ENCODE measurements at places on chromosomes 2 and 18.

DNA sequence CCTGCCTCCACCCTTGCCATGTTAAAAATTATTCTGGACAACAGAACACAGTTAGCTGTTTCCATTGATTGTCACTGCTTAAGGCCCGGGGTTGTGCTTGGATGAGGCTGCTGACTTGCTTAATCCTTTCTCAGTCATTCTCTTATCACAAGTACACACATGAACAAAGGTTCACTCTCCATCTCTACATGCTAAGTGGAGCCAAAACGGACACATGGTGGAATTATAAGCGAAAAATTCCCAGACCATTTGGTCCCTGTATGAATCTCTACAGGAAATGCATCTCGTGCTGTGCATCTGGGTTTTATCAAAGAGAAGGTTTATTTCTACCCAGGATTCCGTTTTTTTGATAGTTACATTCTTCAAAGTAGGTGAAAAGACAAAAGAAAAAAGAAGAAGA lies 177.5 kb upstream of the ETAA1 start:
- DNase-seq = no peak

DNA sequence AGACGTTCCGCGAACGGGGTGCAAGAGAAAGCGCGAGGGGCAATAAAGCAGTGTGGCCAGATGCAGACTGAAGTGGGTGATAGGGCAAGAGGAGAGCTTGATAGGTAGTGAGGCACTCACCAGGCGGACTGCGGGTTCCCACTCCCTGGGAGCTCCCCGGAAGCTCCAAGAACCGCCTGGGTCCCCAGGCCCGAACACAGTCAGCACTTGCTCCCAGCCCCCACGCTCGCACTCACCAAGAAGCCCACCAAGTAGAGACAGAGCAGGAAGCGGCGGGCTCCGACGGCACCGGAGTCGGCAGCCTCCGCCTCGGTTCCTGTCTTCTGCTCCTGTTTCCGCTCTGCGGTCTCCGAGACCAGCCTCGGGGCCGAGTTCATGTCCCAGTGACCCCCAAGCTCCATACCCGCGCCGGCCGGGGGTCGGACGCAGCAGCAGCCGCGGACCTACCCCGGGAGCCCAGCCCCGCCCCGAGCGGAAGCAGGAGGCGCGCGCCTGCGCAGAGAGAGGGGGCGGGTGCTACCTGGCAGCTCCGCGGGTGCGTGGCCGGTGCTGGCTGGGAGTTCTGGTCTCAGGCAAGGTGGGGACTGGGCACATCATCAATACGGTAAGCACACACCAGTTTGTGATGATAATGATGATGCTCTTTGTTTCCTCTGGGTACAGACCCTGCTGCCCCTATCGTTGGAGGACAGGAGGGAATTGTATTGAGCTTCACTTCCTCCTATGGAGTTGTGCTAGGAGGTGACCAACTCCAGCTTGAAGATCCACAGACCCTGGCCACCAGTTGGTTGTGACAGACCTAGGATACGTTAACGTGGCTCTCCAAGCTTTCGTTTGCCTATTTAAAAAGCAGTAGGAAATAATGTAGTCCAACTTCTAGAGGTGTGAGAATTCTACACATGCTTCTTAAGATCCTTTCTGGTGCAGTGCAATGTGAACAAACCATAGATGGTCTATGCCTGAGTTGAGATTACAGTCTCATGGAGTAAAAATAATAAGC lies 25.1 kb upstream of the TMEM182 start:
- peak; percentile 70 for DNase-seq

GRCh38 chr2:97718051-97718882 lies 4.9 kb downstream of the ZAP70 start:
- peak; percentile 81 for DNase-seq

- DNase-seq = peak; percentile 1
These were observed 118.5 kb upstream of the ALPP start for GRCh38 chr2:232260075-232260474.

DNA sequence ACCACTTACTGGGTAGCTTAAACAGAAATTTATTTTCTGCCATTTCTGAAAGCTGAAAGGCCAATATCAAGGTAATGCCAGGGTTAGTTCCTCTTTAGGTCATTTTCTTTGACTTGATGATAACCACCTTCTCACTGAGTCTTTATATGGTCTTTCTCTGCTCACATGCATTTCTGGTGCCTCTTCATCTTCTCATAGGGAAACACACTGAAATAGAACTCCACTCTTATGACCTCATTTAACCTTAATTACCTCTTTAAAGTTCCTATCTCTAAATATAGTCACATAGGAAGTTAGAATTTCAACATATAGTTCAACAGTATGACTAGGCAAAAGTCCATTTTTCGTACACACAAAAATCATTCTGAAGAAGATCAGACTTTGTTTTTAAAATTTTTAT lies 616.8 kb upstream of the VRK2 start:
- peak; percentile 41 for DNase-seq

- DNase-seq = no peak
These were observed 32.0 kb upstream of the INHBB start for GRCh38 chr2:120313695-120314615.

DNA sequence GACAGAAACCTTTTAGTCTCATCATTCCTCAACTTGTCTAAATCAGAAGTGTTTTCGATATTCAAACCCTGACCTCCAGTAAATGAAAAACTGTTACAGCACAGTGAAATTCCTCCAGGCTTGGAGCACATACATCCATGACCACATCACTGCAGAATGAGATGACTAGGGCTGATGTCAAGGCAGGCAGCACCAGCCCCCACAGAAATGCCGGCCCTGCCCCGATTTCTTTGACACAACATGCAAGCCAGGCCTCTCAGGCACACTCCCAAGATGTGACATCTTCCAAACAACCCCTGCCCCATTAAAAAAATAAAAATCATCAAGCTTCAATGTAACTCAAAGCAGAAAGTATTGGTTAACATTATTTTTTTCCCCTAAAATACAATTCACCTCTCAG lies 103.3 kb downstream of the CTAGE1 start:
- no peak for DNase-seq

GRCh38 chr18:57957210-57957609 lies 86.8 kb upstream of the NEDD4L start:
- DNase-seq = peak; percentile 2

DNA sequence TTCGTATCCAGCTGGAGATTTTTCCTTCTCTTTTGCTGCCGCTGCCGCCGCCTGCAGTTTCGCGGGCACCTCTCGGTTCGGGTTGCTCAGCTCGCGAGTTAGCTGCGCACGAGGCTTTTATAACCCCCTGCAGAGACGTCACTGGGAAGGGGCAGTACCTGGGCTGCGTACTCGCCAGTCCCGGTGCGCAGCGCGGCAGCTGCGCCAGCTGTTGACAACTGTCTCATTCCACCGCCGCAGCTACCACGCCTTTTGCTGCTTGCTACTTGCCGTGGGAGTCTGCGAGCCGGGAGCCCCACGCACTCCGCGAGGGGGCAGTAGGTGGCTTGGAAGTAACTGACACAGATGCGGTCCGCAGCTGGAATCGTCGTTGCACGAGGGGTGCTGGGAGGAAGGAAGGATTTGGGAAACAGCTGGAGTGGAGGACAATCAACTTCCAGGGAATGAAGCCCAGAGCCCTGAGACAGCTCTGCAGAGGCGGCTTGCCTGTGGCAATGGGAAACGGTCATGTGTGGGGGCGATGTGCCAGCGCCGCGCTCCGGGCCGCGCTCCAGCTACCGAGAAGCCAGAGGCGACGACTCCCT lies at the start of gene TACR1:
TACR1 (minus strand) TSS at position 93 of the 584 bp plus-strand sequence. CDS start 586 bp downstream, outside the sequence.
- DNase-seq = no peak

- no peak for DNase-seq
These were observed 94.0 kb upstream of the PIK3C3 start for GRCh38 chr18:41860987-41861386.

GRCh38 chr18:58576638-58577251 lies 52.1 kb downstream of the ALPK2 start:
- no peak for DNase-seq

GRCh38 chr2:194992648-194993047 lies 664.4 kb upstream of the SLC39A10 start:
- DNase-seq = no peak

DNA sequence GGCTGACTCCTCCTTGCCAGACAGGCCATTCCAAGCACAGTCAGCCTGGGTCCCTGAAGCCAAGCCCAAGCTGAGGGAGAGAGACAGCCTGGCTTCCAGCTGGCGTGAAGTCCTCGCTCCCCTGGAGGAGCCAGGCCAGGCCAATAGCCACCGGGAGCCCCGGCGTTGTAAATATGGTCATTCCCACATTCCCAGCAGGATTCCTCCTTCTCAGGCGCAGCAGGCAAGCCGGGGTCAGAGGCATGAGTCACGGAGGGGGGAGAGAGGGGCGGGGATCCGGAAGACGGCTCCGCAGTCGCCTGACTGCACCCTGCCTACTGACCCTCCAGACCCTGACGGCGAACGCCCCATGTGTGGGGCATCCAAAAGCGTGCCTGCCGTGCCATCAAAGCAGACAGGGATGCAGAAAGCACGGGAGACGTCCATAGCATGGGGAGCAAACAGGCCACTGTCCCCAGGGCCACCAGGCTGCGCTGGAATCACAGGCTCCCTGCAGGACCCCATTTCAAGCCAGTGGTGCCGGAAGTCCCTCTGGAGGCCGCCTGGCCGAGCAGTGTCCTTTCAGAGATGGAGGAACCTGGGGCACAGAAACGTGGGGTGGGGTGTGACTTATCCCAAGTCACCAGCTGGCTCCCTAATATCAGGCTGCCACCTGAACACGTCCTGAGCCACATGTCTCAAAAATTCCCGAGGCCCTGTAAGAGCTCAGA lies 48.2 kb downstream of the TWIST2 start:
- no peak for DNase-seq

DNA sequence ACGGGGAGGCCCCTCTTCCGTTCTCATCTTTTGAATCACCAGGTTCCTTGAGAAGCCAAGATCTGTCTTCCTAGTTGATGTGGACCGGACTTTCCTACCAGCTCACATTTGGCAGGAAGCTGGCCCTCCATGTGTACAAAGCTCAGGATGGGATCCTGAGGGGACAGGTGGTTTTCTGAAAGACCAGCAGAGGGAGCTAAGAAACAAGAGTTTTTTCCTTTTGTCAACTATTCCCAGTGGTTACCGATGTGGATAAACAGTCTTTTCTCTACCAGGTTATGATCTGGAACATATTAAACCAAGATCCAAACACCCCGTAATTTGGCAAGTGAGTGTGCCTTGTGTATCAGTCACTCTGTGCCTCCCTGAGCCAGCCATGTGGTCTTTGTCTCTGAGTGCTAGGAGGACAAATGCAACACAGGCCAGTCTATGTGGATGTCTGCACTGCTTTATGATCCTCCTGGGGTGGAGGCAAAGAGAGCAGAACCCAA lies 25.1 kb upstream of the ARHGAP25 start:
- DNase-seq = peak; percentile 89

DNA sequence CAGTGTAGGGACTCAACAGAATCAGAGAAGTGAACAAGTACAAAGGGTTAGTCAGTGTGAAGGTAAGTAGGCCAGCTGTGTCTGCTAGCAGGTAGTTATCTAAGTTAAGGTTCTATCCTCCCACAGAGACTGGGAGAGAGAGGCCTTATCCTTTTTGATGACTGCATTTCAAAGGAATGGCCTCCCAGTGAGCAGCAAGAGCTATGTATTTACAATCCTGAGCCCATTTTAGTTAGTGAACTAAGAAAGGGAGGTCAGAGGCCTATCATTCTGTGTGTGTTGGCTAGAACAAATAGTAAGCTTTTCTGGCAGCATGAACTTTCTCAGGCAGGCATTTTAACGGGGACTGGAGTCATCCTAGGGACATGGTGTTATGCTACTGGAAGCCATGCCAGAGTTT lies 182.9 kb downstream of the VWC2L start:
- DNase-seq = no peak

- no peak for DNase-seq
These were observed 31.7 kb upstream of the ARL4C start for GRCh38 chr2:234528410-234529148.

DNA sequence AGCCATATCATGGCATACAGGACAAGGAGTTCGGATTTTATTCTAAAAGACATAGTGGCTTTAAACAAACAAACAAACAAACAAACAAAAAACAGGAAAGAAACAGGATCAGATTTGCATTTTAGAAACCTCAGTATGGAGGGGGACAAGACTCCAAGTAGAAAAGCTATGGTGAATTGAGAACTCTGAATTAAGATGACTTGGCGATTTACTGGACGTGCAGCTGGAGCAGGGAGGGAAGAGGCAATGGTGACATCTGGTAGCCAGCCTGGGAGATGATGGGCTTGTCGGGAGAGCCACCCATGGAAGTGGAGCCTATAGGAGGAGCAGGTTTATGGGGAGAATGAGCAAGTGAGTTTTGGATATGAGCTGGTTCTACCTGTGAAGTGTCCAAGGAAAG lies 13.2 kb downstream of the CPLX4 start:
- DNase-seq = no peak

- peak; percentile 98 for DNase-seq
These were observed at the start of gene CEP192 for GRCh38 chr18:12990967-12991820. Gene CEP192 (plus strand): TSS chr18:12991362. CDS start chr18:12999425, 8,063 bp downstream.

- no peak for DNase-seq
These were observed 493 bp downstream of the FN1 start for GRCh38 chr2:215435280-215435869.

DNA sequence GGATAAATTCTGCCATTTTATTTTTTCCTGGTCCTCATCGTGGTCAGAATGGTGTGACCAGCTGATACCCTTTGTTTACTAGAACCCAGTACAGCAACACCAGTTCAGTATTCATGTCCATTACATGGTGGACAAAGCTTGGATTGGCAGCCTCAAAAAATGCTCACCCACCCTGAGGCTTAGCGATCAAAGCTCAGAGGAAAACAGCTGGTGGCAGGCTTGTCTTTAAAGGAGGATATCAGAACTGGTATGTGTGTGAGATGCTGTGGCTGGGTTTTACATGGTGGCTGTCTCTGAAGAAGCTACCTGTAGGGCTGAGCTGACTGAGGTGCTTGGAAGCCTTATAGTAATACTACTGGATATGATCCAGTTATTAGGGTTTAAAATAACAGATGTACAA lies 471.1 kb upstream of the MEX3C start:
- no peak for DNase-seq

DNA sequence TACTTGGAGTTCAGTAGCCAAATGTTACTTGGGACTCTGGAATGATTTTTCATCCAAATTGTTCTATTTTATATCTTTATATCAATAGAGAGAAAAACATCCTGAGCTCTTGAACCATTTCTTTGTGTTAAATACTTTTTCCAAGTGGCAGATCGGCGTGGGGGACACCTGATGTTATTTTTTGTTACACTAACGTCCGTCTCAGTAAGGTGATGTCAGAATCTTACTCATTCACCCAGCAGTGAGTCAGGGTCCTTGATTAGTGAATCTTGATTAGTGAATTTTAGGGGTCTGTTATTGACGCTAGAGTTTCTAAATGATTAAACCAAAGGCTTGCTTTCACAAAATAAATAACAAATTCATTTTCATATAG lies 1.7 kb downstream of the MIB1 start:
- no peak for DNase-seq

DNA sequence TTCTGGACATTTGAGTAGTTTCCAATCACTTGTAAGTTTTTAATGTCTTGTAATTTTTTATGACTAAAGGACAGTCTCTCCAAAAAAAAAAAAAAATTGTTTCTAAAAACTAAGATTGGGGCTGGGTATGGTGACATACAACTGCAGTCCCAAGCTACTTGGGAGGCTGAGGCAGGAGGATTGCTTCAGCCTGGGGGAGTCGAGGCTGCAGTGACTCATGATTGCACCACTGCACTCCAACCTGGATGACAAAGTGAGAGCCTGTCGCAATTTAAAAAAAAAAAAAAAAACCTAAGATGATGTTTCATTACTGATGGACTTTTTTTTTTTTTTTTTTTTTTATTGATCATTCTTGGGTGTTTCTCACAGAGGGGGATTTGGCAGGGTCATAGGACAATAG lies 34.4 kb upstream of the PKDCC start:
- no peak for DNase-seq

All from Kasumi-1 (cell line).